ENCODE measurements at places on chromosomes 16 and 17.

GRCh38 chr16:50238868-50239301, 27.5 kb upstream of the ADCY7 start:
- DNase-seq: no peak

DNA sequence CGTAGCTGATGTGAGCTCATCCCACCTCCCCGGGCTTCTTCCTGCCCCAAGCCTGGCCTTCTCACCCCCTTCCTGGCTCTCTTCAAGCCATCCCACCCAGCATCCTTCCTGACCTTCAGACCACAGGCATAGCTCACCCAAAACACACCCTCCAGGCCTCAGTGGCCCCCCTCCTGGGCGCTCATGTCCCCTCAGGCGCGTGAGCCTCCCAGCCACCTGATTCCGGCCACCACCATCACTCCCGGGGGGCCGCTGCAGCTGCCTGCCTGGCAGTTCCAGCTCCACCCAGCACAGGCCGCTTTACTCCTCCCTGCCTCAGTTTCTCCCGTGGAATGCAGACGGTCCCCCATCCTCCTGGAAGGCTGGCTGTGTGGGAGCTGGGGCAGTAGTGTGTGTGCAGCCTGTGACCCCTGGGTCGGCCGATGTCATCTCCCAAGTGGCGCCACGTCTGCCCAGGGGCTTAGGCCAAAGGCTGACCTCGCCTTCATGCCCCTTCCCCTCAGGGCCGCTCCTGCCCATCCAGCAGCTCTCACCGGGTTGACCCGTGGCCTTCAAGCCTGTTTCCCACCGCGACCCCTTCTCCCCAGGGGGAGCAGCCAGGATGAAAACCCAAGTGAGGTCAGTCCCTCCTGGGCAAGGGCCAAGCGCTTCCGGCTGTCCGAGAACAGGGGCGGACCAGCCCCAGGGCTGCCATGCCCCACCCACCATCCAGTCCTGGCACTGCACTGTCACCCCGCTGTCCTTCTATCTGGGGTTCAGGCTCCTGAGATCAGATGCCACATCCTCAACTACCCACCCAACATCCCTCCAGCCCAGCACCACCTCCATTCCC, 11.9 kb upstream of the CHMP6 start:
- DNase-seq: no peak

DNA sequence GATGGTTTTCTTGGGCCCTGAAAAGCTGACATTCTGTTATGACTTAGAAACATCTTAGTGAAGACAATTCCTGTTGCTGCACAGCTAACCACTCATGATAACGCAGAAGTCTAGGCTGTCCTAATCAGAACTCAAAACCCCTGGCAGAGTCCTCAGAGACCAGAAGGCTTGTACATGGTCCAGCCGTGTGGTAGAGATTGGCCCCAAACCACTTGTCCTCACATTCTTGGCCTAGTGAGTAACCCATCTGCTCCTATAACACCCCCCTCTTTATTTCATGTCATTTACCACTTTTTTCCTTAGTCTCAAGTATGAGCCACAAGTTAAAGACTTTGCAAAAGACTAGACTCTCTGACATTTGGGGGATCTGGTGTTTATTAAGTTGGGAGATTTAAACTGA, 116.5 kb upstream of the ADAMTS18 start:
- DNase-seq: no peak

GRCh38 chr16:67979955-67980678, at the start of gene DPEP3:
Gene DPEP3 (minus strand): TSS chr16:67980499. CDS start chr16:67980380, 119 bp downstream.
- DNase-seq: no peak

DNA sequence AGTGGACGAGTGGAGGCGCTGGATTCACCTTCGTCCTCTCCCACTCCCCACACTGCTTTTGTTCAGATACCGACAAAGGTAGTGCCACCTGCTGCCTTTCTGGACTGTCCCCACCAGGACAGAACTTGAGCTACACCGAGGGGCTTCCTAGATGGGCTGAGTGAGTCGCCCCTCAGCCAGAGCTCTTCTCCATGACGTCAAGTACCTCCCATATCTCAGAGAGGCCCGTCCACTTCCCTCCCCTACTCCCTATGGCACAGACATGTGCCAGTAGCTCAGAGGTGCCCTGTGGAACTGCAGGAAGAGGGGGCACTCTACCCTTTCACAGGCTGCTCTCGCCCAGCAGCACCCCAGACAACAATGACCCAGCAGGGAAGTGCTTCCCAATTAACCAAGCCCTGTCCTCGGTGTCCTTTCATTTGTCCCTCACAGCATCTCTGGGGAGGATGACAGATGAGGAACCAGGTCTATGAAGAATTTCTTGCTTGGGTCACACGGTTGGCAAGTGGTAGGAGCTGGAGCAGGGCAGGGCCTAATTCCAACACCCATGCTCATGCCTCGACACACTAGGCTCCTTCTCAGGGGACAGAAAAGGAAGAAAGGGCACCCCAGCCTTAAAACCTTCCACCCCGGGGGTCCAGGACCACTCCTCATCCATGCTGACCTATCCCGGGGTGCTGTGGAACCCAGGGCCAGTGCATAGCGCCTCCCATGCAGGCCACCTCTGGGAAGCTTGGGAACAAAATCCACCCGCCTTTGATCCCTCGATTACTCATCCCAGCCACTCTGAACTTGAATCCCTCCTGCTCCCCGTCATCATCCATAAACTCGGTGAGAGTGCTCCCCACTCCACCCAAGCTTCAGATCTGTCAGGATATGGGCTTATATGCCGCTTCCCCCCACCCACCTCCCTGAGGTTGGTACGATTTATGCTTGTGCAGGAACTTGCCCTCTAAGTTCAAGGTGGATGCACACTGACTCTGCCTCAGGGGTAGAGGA, 51.7 kb downstream of the WNT3 start:
- DNase-seq: no peak

DNA sequence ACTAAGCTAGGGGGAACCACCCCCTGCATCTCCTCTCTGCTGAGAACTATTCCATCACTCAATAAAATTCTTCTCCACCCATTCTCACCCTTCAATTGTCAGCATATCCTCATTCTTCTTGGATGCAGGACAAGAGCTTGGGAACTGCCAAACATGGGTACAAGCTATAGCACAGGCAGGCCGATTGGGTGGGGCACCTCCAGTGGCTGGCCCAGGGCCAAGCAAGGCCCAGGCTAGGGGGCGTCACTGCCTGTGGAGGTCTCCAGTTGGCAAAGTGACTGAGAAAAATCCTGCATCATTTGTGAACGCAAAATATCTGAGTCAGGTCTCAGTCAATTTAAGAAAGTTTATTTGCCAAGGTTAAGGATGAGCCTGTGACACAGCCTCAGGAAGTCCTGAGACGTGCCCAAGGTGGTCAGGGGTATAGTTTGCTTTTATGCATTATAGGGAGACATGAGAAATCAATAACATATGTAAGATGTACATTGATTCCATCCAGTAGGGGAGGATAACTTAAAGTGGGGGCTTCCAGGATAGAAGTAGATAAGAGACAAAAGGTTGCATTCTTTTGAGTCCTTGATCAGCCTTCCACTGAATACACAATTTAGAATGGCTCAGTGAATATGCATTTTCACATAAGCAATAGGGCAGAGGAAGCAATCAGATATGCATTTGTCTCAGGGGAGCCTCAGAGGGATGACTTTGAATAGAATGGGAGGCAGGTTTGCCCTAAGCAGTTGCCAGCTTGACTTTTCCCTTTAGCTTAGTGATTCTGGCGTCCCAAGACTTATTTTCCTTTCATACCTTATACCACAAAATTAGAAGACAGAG, 21.5 kb upstream of the DHRS7B start:
- no peak for DNase-seq

DNA sequence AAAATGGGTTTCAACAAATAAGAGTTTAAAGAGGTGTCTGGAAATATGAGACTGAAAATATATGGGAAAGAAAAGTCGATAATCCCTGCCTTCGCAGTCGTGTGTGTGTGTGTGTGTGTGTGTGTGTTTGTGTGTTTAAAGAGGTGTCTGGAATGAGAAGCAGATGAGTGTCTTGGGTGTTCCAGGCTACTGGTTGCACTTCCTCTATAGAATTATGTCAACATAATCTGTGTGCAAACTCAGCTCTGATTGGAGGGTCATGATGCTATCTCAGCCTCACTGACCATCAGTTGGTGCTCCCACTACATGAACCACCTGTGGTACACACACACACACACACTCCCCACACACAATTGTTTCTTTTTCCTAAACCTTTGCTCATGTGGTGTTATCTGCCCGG, 347.3 kb downstream of the NPIPA8 start:
- DNase-seq: no peak

DNA sequence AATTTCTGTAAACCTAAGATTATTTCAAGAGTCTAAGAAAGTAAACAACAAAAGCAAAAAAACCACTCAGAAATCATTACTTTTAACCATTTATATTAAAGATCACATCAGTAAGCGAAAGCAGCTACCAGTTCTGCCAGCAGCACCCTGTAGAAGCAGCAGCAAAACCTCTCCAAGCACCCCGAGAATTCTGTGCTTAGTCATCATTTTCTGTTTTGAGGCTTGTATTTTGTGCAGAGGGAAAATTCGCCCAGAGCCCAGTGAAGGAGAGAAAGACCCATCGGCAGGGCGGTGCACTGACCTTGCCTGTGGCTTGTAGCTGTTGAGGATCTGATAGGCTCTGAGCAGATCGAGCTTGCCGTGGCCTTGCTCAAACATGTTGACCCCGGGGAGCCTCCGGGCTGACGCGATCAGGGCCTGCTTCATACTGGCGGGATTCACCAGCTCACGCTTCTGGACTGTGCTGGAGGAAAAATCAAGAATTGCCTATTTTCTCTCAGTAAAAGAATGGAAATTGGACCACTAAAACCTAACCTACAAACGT, 35.2 kb downstream of the MBTPS1 start:
- DNase-seq: no peak

DNA sequence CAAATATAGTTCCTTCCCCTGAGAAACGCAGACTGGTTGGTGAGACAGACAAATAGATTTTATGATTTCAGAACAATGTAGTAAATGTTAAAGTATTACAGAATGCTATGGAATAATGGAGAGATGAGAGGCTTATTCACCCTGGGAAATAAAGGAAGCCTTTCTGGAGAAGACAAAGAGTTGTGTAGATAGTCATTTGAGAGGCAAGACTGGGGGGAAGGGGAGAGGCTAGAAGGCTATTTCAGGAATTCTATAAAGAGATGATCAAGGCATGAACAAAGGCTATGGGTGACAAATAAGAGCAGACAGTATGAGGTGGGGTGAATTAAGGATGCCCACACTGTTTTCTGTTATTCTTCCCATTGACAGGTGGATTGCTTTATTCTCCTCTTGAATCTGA, 211.4 kb downstream of the GRIN2A start:
- DNase-seq: no peak

- no peak for DNase-seq
These were observed 618.7 kb downstream of the WWOX start for GRCh38 chr16:78718141-78718540.

DNA sequence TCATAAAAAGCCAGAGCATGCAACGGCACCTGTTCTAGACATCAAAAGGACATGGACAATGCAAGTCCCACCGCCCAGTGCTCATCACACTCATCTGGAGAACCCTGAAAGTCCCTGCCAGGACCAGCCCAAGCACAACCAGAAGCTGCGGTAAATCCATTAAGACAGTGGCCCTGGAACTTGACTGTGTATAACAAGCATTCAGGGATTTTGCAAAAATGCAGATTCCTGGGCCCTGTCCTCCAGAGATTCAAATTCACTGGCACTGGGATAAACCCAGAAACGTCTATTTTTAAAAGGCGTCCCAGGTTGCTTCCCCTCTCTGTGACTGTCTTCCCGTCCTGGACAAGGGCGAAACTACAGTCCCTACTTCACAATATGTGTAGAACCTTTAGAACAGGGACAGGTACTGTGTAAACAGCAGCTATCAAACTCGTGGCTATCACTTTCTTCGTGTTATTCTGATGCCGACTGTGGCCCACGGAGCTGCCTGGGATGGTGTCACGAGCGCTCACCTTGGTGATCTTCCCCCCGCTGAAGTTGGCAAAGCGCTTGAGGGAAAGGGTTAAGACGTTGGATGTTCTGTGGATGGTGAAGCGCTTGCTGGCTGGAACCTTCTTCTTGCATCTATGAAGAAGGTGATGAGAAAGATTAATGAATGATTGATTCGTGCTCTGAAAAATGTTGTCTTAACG, 22.3 kb downstream of the USP36 start:
- no peak for DNase-seq

GRCh38 chr17:35345926-35346771, 27.3 kb downstream of the SLFN11 start:
- DNase-seq: peak; percentile 85

GRCh38 chr17:60154616-60155426, 5.0 kb downstream of the CA4 start:
- peak; percentile 37 for DNase-seq

DNA sequence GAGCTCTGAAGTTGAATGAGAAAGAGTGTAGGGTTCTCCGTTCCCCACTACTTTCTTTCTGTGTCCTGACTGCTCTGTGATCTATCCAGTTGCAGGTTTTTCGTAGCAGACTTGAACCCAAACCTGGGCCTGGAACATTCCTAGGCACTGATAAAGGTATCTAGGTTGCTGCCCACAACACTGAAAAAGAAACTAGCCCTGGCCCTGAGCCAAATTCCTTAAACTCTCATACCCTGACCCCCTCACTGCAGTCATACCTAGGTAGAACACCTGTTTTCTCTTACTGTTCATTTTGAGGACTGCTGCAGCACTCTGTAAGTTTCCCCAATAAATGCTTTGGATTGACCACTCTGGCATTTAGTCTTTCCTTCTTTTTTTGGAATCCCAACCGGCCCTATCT, 5.4 kb downstream of the HYDIN start:
- no peak for DNase-seq

GRCh38 chr16:1102921-1103635, 7.0 kb upstream of the C1QTNF8 start:
- DNase-seq: peak; percentile 69

GRCh38 chr17:61230972-61231820, 168.4 kb upstream of the TBX2 start:
- DNase-seq: no peak

DNA sequence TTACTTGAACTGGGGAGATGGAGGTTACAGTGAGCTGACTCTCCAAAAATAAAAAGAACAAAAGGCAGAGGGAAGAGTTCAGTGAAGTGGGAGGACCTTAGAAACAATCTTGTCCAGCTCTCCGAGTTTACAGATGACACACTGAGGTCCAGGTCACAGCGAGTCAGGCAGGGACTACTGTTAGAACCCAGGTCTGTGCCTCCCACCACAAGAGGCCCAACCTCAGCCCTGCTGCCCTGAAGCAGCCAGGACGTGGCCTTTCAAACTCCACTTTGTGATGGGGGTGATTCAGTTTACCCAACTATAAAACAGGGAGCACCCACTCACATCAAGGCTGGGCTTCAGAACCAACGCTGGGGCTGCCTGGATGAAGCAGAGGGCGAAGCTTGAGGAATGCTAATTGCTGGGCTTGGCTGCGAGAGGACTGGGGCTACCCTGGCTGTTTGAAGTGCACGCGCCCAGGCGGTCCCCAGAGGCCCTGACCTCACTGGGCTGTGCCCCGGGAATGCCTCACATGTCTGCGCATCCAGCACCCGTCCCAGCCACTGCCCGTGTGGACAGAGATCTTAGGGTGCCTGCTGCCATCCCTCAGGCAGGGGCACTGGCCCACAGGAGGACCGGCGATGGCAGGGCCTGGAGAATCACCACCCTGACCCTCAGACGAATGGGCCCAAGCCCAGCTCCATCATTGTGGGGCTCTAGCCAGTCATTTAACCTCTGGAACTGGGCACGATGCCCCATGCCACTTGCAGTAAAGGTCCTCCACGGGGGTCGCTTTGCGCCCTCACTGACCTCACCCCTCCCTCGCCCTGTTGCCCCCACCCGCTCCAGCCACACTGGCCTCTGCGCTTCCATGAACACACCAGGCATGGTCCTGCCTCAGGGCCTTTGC, 11.4 kb downstream of the SLC5A10 start:
- DNase-seq: no peak

Measured in lower lobe of right lung (tissue), 2 donors.